NAMALWA (cell line): ENCODE measurements at places on chromosomes 3 and 15.

DNA sequence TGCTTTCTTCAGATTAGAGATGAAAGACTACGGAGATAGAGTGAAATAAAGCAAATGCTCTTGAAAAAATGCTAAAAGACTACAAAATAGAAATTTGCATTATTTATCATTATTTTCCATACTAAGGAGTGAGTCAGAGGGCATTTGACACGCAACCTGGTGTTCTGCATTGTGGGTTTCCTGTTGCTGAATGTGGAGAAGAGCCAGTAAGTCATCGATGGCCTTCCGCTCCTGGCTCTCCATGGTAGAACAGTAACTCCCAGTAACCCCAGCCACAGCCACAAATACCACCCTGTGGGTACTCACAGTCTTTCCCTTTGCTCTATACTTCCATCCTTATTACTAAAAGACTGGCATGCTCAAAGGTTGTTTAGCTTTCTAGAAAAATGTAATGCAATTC is 61.5 kb downstream of the CGGBP1 start:
- DNase-seq: no peak

DNA sequence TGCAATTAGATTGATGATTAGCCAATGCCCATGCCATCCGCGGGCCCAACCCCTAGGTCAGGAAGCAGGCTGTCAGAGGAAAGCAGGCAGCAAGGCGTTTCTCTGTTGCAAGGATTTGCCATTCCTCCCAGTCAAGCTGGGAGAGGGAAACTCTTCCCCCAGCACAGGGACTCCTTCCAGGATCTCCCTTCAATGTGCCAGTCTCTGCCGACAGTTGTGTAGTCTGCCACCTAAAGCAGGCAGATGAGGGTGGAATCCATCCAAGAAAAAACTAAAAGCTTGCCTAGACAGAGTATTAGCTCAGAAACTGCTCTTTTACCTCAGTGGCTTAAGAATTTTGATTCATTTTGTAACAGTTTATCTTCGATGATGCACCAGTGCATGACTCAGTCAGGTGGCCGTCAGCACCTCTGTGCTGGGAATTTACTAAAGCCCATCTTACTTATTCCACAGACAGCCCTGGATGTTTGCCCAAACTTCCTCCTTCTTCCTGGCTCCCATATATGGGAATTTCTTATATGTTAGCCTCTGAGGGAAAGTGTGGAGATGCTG is 501.5 kb upstream of the THBS1 start:
- DNase-seq: no peak

DNA sequence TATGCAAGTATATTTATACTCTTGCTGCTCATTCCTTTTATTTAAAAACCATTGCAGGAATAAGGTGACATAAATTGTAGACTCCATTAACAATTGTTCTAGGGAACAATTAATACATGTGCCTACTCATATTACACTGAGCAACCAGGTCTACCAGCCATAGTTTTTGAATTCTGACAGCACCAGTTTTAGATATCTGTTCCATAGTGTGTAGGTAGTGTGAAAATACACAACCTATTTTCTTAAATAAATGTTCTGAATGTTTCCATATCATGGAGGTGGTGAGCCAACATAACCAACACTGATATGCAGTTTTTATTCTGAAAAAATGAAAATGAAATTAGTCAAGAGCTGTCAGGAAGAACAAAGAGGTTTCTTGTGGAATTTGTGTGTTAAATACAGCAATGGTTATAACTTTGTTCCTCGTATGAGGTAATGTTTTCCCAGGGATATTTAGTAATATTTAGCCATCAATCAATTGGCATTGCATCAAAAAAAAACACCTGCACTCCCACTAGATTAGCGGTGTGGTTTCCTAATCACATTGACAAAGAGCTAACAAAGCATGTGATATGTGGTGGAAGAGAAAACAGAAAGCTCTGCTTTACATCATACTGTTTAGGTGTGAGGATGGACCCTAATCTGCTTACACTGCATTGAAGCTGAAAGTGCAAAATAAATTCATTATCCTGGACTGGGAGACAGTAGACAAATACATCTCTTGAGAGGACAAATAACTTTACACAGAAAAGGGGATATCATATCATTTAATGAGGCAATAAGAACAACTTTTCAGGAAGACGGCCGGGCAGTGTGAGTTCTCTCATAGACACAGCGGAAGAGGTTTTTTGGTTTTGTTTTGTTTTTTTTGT is 369.5 kb upstream of the THBS1 start:
- no peak for DNase-seq

GRCh38 chr3:127606981-127607595 is 8.9 kb downstream of the MCM2 start:
- DNase-seq: no peak

DNA sequence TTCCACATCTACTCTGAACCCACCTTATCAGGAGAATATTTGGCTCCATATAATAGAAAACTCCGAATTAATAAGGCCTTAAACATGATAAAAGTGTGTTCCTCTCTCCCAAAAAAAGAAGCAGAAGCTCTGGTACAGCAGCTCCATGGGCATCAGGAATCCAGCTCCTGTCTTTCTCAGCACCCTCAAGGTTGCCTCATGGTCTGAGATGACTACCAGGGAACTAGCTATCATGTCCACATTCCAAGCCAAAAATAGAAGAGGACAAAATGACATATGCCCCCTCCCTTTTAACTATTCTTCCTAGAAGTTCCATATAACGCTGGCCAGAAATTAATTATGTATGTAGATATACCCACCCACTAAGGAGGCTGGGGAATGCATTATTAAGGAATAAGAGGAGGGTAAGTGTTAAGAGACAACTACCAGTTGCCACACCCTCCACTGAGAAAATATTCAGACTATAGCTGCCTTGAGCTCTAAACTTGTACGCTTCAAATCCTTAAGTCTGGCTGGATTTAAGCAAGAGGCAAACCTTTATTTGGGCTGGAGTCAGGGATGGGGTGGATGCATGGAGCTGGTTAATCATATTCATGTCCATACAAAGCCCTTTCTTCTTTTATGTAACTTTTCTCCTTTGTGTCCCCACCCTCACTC is 35.8 kb upstream of the CTDSPL start:
- DNase-seq: no peak

DNA sequence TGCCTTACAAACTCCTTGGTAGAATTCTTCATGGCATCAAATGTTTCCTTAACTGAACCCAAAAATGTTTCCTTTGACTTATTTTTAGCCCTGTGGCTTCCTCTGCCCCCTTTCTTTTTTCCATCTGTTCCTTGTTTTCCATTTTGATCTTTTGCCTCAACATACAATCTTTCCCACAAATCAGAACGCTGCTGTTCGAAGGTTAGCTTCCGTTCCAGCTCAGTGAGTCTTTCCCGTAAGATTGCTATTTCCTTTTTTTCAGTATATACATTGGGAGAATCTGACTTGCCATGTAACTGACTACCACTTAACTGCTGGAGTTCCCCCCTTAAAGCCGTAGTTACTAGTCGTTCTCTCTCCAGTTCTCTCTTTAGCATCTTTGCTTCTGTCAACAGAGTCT is 41.2 kb downstream of the PIGB start:
- no peak for DNase-seq

GRCh38 chr3:20743553-20744321 is 557.7 kb upstream of the SGO1 start:
- DNase-seq: no peak
